ENCODE measurements at places on chromosomes 1 and 21. TPM values are rescaled to one million over a fixed set of nuclear protein-coding genes. Genes with fewer than 3 reads are reported as not detected.

Gene TCHH
- polyA plus RNA-seq: 0.04 TPM

Gene ASAP3
- 59.9 TPM for polyA plus RNA-seq

Gene CFHR1
- polyA plus RNA-seq: 0.90 TPM

Gene NOC2L
- polyA plus RNA-seq: 37.7 TPM

Gene GPR52
- not detected for polyA plus RNA-seq

Gene AMPD1
- 90.8 TPM for polyA plus RNA-seq

Gene FAM167B
- polyA plus RNA-seq: 3.6 TPM

Gene UMODL1
- polyA plus RNA-seq: not detected

DNA sequence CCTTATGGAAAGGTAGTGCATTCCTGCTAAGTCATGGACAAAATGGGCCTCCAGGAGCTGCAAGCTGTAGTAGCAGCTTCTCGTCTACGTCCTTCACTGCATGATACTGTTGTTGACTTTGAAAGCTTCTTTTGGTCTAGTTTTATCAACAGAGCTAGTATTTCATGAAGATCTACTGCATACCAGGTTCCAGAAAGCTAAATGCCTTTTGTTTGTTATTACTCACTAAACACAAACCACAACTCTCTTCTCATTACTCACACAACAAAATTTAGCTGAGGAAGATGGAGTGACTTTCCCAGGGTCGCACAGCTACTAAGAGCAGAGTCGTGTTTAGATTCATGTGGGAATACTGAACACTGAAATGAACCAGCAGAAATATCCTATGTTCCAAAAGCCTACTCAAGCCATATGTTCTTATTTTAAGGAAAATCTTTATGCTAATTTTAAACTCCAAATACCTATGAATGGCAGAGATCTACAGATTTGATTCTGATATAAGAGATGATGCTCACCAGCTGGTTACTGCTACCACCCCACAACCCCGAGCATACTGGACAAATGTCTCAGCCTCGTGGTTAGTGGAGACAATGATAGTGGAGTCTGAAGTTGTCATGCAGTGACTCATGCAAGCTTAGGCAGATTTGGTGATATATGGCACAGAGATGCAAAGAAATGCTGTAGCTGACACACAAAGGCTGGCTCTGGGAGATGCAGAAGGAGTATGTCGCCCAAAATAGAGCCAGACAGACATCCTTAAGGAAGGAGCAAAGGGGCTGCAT, 20.6 kb downstream of the PGBD2 start:
- no peak for DNase-seq

- DNase-seq: peak; percentile 53
These were observed 30.1 kb downstream of the EDN2 start for GRCh38 chr1:41454406-41454805.

DNA sequence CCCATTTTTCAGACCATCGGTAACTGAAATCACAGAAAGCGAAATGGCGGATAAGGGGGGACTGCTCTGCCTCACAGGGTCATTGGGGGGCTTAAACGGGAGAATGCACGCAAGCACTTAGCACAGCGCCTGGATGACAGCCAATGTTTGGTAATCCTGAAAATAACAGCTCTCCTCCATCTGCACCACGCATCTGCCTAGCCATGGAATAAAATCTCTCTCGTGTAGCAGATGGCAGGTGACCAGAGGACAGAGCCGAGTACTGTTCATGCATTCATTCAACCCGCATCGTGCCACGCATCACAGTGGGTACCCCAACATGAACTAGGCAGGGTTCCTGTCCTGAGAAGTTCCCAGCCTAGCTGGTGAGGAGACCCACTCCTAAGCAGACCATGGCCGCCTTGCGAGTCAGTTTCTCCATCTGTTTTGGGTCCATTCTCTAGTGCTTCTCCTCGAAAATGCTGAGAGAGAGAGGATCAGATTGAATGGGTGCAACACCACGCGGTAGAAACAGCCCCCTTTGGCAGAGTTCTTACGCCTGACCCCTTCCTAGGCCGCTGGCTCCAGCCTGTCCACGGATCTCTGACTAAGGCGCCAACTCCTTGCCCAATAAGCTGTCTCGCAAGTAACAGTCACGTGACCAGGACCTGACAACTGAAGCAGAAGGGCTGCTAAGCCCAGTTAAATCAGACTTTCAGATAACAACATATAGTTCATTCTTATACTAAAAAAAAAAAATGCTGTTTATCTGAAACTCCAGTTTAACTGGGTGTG, 7.3 kb downstream of the SLC1A7 start:
- no peak for DNase-seq

DNA sequence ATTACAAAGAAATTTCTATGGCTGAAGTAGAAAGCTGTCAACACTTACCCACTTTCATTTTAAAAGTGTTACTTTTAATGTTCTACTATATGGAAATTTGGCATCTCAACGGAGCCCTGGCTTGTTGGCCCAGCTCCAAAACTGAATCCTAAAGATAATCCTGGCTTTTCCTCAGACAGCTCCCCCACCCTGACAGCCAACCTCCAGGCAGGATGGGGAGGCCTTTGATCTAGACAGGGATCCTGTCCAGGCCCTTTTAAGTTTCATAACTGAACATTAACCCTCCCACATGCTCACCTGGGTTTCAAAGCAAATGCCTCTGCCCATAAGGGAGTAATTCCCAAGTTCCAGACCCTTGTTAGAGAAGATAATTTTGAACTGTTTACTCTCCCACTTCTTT, 99.3 kb upstream of the RALGPS2 start:
- no peak for DNase-seq

DNA sequence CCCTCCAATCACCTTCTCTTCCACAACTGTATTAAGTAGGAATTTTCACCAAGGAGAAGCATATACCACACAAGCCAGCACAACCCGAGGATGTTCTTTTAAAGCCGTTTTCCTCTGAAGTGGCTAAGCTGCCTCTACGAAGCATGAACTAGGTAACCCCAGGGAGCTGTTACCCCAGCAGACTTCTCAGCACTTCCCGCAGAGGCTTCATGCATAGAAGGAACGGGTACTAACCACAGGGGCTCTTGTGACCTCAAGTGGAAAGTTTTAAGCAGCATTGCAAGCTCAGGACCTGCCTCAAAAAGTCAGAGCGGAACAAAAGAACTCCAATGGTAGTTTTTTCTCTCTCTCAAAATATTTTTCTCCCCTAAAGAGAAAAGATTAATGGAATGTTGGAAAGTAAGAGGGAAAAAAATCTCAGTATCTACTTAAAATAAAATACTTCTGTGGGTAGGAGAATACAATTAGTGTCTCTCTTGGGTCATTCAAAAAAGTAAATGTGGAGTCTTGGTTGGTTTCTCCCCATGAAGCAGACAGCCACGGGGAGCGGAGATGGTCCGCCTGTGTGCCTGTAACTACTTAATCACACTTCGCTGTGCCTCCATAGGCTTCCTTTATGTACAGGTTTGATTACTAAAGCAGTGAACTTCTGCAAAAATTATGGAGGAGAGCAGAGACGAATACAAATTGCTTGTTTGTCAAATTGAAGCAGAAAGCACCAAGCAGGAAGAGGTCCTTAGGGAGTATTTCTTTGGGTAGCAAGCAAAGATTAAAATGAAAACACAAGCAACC, 40.9 kb downstream of the STX6 start:
- DNase-seq: no peak

DNA sequence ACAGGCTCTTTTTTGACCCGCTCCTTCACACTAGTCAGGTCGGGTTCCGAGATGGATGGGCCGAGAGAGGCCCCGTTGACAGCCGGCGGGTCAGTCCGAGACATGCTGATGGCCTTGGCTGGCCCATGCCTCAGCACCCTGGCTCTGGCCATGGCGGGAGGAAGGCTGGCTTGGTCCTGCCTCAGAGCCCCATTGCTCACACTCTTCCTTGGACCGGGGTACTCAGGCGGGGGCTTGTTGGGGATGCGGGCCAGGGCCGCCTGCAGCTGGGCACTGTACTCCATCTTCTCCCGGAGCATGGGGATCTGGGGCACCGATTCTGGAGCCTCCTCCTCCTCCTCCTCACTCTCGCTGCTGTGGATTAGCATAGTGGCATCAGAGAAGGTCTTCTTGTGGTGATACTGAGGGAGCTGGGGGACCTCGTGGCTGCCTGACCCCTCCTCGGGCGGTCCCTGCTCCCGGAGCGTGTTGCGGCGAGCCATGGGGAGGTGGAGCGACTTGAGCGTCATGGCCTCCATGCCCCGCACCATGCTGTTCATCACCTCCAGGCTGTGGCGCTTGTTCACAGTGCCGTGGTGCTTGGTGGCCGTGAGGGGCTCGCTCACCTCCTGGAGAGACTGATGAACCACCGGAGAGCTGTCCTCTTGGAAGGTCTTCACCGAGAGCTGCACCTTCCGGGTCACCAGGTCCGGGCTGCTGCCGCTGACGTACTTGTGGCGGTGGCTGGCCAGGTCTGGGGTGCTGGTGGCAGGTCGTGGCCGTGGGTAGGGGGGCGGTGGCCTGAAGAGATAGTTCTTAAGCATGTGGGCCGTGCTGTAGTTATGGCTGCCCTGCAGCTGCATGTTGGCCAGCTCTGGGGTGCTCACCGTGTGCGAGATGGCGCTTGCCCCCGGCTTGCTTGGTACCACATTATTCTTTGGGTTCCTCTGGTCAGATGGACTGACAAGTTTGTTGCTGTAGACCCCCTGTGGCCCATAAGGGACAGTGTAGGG, 102.7 kb downstream of the SMYD2 start:
- no peak for DNase-seq

GRCh38 chr1:115790846-115791245, 22.3 kb upstream of the CASQ2 start:
- no peak for DNase-seq

GRCh38 chr1:175901076-175901836, 157.9 kb upstream of the TNR start:
- DNase-seq: no peak

DNA sequence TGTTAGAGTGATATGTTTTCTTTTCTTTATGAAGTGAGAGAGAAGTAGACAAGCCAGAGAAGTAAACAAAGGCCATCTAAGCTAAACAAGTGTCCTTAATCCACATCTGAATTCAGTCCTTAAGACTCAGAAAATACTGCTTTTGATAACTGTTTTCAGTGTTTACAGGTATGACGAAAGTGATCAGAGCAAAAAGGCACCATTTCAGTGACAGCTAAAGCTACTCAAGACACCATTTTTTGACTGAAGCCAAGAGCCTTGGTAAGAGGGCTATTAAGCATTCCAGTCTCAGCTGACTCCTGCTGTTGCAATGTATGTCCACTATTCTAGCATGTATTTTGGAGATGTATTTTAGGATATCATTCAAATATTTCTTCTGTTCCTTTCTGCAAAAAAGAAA, 4.1 kb downstream of the KMO start:
- DNase-seq: no peak

DNA sequence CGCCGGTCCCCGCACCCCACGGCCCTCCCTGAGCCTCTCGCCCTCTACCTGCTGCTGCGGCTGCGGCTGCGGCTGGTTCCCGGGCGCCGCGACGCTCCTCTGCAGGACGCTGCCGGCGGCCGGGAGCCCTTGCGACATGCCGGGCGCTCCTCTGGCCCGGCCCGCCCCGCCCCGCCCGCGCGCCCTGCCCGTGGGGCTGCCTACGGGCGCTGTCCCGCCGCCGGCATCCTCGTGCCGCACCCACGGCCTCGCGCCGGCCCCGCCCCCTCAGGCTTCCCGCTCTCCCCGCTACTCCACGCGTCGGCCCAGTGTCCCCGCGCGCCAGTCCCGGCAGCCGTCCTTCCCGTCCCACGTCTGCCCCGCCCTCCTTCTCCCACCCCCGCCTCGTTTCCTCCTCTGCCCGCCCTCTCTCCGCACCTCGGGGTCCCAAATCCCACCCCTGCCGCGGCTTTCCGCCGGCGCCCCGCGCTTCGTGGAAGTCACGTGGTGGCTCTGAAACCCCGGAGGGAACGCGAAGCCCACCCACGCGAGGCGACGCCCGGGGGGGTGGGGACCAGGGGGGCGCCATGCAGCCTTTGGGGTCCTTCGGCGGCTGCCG, at the start of gene BATF3:
TSS of gene BATF3 (minus strand) at position 216 of the 598 bp plus-strand sequence. CDS start at position 138, 78 bp downstream.
- peak; percentile 42 for DNase-seq

DNA sequence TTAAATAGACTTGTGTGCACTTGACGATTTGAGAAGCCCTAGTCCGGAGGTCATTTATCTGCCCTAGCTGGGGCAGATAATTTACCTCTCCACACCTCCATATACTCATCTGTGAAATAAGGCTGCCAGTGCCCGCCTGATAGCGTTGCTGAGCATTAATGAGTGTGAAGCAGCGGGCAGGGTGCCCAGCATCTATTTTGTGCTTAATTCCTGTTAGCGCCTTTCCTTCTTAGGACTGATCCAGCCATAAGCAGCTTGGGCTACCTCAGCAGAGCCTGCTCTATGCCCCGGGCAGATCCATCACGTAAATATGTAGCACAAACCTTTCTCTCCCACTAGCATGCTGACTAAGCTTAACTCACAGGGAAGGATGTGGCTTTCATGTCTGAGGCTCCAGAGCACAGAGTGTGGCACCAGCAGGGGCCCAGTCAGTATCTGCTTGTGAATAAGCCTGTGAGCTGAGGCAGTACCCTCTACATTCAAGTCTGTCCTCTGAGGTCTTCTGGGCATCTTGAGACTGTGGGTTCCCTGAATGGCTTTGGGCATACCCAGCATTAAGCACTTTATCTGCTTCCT, 21.5 kb upstream of the RNF187 start:
- no peak for DNase-seq

DNA sequence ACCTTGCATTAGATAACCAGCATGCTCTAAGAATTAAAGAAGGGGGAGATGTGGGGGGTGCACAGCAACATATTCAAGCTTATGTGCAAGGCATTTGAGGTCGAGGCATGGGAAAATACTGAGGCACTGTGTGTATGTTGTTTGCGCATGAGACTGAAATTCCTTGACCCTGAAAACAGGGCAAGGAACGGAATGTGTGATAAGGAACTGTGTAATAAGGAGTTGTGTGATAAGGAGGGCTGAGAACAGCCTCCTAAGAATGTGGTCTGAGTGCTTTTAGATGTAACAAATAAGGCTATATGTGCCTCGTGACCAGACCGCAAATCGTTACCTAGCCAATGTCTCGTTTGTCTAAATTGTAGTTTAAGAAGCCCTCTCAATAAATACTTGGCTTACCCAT, 26.5 kb upstream of the ITLN1 start:
- DNase-seq: no peak
